PC-3 (cell line): ENCODE measurements at places on chromosomes 4 and X.

DNA sequence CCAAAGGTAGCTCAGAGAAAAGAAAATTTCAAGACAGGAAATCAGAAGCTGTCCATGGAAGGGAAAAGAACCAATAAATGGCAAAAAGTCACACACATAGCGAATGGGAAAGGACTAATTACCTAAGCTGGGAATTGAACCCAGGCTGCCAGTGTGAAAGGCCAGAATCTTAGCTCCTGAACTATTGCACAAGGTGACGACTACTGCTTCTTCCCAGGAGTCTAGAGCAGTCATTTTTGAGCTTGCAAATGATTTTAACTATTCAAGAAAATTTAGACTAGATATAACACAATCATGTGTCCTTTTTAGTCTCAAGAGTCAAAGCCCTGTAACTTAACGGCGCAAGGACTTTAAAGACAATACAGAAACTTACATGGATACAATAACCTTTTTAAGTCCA is 34.1 kb upstream of the ZNF81 start:
- DNase-seq = peak; percentile 48

DNA sequence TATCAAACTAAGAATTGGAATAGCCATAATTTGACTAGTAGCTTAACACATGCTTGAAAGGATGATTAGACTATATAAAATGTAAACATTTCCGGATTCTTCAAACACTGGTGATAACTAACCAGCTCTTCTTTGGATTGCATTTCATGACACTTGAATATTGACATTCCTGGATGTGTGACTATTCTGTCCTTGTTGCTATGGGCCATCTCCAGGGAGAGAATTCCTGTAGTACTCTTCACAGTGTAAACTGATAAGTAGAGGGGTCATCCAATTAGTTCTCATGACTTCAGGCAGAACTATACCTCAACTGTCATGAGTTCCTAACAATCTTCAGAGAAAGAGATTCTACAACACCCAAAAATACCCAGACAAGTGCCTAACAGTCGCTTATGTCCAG is 1026.7 kb upstream of the TENM3 start:
- no peak for DNase-seq

GRCh38 chr4:73068491-73069337 is 802 bp downstream of the COX18 start:
- DNase-seq = peak; percentile 43

GRCh38 chrX:109346491-109346890 is 135.4 kb downstream of the GUCY2F start:
- no peak for DNase-seq

DNA sequence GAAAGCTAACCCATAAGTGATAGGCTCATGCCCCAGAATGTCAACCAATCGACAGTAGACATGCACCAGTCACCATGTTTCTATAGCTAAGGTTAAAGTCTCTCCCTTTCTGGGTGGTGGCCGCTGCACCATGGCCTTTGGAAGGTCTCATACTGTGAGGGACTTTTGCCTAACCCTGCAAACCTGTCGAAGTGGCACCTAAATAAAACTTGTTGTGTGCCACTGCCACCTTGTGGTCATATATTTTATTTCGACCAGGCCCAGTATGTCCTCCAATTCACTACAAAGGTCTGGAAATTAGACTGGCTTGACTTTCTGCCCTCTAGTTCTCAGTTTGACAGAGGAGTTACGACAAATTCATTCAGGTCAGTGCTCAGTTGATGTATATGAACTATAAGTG is 163.1 kb downstream of the SMARCA1 start:
- peak; percentile 74 for DNase-seq

DNA sequence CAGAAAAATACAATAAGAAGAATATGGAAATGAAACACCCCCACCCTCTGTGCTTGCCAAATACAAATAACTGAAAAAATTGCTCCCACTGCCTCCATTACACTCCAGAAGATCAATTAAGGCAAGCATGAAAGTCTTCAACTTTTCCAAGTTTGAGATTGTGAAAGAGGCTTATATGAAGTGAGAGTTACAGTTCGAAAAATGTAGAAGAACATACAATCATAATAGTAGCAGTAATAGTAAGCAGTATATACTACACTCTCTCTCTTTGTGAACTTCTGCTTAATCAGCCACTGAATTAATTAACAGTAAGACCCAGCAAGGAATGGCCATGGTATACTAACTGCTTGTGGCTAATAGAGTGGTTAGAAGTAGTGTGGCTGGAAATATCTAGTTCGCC is 923.2 kb downstream of the RPA4 start:
- no peak for DNase-seq

- no peak for DNase-seq
Measured at GRCh38 chr4:147418226-147418625, 62.7 kb upstream of the EDNRA start.

DNA sequence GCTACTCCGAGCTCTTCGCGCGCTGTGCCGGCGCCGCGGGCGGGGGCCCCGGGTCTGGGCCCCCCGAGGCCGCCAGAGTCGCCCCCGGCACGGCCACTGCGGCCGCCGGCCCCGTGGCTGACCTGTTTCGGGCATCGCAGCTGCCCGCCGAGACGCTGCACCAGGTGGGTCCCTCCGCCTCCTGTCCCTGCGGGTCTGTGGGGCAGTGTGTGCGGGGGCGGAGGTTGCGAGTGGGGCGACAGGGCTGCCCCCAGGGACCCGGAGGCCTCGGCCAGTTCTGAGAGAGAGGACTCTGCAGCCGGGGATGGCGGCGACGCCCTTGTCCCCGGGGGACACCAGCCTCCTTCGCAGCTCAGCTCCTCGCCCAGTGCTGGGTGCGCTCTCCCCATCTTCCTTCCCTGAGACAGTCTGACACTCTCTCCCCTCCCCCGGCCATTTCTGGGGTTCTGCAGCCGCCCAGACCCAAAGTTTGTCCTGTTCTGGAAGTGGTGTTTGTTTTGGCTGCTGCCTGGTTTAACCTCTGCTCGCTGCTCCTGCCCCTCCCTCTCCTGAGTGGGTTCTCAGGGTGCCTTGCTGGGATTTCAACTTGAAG is 609 bp downstream of the REPS2 start:
- no peak for DNase-seq

GRCh38 chrX:104430072-104430741 is 135.8 kb upstream of the IL1RAPL2 start:
- no peak for DNase-seq

- DNase-seq = no peak
Measured at GRCh38 chr4:4647041-4647440, 105.2 kb upstream of the STX18 start.

- peak; percentile 54 for DNase-seq
Measured at GRCh38 chrX:55486736-55487135, 2.9 kb downstream of the USP51 start.

DNA sequence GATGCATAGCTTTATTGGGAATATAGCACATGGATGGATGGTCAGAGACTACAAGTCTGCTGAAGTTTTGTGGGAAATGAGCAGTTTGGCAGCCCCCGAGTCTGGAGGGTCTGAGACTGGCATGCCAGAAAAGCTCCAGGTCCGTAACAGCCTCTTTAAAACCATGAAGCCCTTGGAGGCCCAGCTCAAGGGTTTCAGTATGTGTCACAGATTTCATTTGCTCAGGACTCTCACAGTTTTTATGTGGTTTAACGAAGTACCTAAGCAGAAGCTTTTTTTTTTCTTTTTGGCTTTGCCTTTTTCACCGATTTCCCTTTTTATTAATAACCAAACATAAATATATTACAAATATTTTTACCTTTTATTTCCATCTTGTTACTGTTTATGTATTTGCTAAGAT is 30.6 kb upstream of the TMEM184C start:
- DNase-seq = no peak

DNA sequence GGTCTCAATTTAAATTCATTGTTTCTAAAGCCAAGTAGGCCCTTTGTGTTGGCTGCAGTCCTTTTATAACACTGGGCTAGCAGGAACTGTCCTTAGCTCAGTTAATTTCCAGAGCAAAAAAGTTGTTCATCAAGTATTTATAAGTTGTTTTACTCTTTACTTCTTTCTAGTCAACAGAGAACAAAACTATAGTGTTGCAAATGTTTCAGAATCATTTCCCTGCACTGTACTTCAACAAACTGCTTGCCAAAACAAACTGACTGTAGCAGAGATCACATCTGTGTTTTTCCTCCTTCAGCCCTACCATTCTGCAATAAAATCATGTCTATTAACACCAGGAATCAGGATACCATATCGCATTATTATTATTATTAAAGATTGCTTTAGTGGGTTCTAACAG is 168.5 kb upstream of the SH3RF1 start:
- no peak for DNase-seq

- no peak for DNase-seq
Measured at GRCh38 chrX:39299615-39300014, 498.4 kb downstream of the MID1IP1 start.

DNA sequence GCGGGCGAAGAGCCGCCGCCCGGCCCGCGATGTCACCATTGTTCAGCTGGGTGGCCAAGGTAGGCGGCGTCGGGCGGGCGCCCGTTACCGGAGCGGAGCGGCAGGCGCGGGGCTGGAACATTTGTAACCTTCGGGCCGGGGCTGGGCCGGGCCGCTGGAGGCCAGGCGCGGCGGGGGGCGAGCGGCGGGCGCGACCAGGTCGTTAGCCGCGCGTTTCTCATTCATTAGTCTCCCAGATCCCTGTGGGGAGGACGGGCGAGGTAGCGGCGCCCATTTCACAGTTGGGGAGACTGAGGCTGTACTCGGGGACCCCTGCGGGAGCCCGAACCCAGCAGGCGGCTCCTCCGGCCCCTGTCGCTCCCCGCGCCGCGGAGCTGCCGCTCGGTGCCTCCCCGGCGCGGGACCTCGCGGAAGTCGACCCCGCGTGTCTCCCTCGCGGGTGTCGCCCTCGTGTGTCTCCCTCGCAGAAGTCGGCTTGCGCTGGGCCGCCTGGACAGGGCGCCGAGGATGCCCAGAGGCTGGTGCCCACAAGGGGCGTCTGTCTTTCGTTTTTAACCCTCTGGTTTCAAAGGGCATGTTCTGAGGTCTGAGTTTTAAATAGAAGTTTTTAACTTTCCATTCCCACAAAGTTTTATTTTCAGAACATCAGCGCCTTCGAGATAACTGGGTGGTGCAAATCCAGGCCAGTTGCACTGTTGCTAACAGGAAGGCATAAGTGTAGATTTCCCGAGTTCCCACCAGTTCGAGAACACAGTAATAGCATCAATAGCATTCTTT is 17.5 kb downstream of the PTTG2 start:
- peak; percentile 50 for DNase-seq

DNA sequence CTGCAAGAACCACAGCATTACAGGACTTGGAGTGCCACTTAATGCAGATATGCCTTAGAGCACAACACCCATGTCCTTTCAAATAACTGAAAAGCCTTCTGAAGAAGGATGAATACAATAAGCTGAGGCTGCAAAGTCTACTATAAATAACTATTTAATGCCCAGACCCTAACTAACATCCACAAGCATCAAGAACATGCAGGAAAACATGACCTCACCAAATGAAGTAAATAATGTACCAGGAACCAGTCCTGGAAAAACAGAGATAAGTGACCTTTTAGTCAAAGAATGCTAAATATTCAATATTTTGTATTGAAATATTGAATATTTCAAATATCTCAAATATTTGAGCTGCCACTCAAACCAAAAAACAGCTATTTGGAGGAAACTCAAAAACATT is 16.9 kb downstream of the ACTRT1 start:
- DNase-seq = no peak

GRCh38 chr4:7156328-7156727 is 36.0 kb upstream of the SORCS2 start:
- no peak for DNase-seq

GRCh38 chr4:18041114-18041513 is 19.6 kb upstream of the LCORL start:
- DNase-seq = no peak

DNA sequence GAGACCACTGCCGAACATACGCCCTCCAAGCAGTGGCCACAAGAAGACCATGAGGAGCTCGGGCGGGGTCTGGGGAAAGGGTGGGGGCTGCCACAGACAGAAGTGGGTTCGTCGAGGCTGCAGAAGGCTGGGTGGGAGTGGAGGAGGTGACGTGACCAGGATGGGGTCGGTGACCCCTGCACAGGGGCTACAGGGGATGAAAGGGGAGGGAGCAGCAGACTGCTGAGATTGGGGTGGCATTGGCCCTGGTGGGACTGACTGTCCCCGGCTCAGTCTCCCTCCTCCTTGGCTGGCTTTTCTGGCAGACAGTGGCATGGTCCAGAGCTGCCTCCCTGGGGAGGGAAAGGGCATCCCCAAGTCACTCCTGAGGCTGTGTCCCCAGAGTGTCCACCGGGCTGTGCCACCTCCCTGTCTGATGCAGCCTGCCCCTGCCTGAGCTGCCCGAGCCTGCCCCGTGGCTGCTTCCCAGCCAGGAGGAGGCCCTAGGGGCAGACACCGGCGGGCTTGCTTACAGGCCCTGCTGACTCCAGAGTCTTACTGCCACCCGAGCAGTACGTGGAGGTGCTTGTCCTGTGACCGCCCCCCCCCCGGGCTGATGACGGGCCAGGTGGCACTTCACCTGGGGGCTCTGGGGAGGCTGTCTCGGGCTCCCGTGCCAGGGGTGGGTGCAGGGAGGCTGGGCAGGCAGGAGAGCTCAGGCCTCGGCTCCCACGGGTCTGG is 7.2 kb downstream of the SH3BP2 start:
- DNase-seq = no peak

DNA sequence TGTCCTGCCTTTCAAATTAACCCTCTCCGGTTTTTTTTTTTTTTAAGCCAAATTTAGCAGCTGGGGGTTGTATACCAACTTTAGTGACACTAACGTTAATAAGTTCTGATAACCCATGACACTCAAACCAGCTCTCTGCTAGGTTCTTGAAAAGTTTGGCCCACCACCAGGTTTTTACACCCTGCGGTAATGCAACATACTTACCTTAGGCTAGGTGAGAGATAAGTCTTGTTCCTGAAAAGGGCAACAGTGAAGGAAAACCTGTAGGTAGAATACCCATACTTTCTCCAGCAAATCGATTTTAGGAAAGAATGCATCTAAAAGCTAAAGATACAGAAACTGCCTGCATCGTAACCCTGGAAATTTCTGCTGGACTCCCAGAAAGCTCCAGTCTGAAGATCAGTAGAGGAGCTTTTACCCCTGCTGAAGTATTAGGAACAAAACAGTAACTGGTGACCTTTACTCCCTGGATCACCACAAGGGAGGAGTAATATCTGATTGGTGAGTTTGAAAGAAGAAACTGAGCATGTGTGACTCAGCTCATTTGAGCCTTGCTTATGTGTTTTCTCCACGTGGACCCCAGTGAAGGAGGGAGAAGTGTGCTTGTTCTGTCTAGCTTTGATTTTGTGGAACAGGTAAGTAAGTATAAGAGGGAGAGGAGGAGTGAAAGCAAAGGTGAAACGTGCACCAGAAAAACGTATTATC is 34.4 kb upstream of the COX18 start:
- peak; percentile 24 for DNase-seq

- DNase-seq = no peak
Measured at GRCh38 chr4:101287324-101287723, 60.0 kb downstream of the PPP3CA start.

DNA sequence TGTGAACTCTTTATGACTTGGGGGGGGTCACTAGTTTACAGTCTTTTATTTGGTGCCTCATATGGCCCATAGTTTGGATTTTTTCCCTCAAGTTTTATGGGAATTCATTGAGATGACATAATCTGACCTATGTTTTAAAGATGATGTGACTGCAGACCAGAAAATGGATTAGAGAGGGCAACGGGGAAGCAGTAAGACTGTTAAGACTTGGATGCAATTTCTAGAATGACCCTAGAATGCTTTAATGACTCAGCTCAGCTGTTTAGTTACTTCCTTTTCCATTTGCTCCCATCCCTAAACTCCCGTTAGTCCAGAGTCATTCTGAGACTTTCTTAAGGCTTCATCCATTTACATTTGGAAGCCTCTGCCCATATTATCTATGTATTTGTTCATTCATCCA is 59.9 kb upstream of the PDGFRA start:
- DNase-seq = no peak
